ENCODE measurements at places on chromosomes 16 and 17. TPM values are rescaled to one million over a fixed set of nuclear protein-coding genes. Genes with fewer than 3 reads are reported as not detected.

SHCBP1 gene
- 2.7 TPM for total RNA-seq

CBFA2T3 gene
- total RNA-seq = 0.07 TPM

MYCBPAP gene
- total RNA-seq = 0.43 TPM

CES3 gene
- total RNA-seq = 1.2 TPM

NXN gene
- 58.7 TPM for total RNA-seq

SPATA32 gene
- not detected for total RNA-seq

IRF8 gene
- total RNA-seq = 7.2 TPM

- no peak for DNase-seq
Observed at GRCh38 chr16:11367483-11367906, 22.2 kb downstream of the RMI2 start.

GRCh38 chr16:23423496-23424049, 29.4 kb downstream of the COG7 start:
- DNase-seq = peak; percentile 39

GRCh38 chr16:85891033-85891775, 7.8 kb upstream of the IRF8 start:
- DNase-seq = peak; percentile 74
